ENCODE measurements at places on chromosomes 2 and 18. TPM values are rescaled to one million over a fixed set of nuclear protein-coding genes. Genes with fewer than 3 reads are reported as not detected.

DNA sequence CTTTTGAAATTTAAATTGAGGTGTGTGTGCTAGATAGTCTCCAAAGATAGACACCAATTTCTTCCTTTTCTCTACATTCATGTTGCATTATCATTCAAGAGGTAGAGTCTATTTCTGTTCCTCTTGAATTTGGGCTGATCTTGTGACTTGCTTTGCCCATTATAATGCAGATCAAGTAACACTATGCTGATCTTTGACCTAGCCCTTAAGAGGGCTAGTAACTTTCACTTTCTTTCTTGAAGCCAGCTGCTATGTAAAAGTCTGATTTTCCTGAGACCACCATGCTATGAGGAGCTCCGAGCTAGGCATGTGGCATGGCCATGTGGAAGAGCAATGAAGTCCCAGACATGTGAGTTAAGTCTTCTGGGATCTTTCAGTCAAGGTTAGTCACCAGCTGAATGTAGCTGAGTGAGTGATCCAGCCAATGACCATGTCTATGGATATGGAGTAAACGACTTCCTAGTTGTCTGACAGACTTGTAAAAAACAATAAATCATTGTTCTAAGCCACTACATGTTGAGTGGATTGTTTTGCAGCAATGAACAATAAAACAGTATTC lies 189.4 kb upstream of the CWC22 start:
- no peak for DNase-seq

The ACMSD gene
- total RNA-seq, result not detected

- DNase-seq, result peak; percentile 7
Observed at GRCh38 chr2:60641811-60642788, 88.6 kb upstream of the BCL11A start.

- DNase-seq, result peak; percentile 90
Observed at GRCh38 chr18:9055185-9055584, 47.3 kb upstream of the NDUFV2 start.

GRCh38 chr18:67935638-67936037 lies 419.1 kb upstream of the DSEL start:
- no peak for DNase-seq

GRCh38 chr2:80102026-80102425 lies 202.5 kb downstream of the LRRTM1 start:
- DNase-seq, result no peak

The SEMA4C gene
- 60.5 TPM for total RNA-seq

The DYTN gene
- not detected for total RNA-seq

GRCh38 chr18:63158012-63158631 lies 161.4 kb downstream of the BCL2 start:
- DNase-seq, result no peak

The CNTNAP5 gene
- not detected for total RNA-seq

The LONRF2 gene
- total RNA-seq, result not detected

DNA sequence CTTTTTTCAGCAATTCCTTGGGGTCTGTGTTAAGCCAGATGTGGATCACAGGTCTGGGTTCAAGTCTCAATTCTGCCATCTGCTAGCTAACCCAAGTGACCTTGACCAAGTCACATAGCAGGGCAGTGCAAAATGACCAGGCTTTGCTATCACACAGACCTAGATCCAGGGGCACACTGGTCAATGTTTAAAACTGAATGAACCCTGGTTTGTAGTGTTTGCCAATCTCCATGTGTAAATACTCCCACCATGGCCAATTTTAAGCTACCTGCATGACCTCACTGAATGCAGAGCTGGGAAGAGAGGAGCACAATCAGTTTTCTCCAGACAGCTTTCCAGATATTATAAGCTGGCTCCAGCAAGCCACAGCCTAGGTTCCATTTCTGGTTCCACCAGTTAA lies 142.9 kb downstream of the CHST9 start:
- DNase-seq, result no peak
